CD4-positive, alpha-beta T cell treated with Interleukin-17A for 4 hours (primary cell): ENCODE measurements at places on chromosomes 6 and 20.

- DNase-seq, result no peak
Observed at GRCh38 chr6:17292600-17293133, 11.5 kb downstream of the RBM24 start.

GRCh38 chr6:57162028-57162427, 10.1 kb upstream of the BAG2 start:
- DNase-seq, result no peak

DNA sequence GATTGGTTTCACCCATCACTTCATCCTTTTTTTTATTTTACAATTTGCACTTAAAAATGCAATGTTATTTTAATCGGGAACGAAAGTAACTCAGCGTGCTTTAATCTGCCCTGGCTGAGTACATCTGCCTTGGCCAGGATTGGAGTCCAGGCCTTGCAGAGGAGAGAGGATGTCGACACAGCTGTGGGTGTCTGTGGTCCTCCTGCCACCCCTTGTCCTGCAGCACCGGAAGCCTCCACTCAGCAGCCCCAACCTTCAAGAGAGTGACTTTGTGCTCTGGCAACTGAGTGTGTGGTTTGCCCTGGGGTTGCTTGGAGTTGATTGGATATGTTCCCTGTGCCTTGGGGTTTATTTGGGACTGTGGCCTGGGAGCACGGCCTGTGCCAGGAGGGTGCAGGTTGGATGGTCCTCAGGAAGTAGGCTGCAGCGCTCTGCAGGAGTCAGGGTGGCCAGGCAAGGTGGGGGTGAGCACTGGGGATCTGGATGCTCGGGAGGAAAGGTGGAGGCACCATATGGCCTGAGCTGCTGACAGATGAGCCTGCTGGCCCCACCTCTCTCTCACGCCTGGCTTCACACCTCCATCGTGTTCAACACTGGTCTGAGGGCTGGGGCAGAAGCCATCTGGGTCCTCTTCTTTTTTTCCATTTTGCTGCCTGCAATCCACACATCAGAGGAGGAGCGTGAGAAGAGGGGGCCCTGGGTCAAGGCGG, 4.3 kb downstream of the MYT1 start:
- no peak for DNase-seq

DNA sequence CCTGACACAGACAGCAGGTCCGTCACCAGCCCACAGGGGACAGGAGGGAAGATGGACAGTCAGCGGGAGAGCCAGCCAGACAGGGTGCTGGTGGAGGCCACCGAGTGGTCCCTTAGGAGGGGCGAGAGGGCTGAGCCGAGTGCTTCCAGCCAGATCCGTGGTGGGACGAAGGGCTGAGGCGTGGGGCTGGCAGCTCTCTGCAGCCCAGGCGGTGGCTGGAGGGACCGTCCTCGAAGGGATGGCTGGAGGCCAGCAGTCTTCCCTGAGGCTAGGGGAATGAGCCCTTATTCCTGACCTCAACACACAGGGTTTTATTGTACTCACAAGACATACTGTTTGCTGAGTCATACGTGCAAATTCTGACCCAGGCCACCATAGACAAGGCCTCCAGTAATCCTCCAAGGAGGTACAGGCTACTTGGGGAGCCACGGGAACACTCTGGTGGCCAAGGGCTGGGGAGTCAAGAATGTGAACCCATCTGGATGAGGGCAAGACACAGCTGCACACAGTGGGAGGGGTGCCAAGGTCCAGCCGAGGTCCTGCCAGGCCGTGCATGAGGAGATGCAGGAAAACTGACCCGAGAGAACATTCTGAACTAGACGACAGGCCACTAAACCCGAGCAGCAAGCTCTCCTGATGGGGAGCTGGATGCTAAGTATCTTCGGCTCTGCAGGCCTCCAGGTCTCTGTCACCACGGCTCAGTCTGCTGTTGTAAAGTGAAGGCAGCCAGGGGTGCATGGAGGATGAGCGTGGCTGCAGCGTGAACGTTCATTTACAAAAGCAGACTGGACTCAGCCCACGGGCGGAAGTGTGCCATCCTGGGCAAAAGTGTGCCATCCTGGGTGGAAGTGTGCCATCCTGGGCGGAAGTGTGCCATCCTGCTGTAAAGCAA, 242.5 kb downstream of the TTLL2 start:
- DNase-seq, result no peak

DNA sequence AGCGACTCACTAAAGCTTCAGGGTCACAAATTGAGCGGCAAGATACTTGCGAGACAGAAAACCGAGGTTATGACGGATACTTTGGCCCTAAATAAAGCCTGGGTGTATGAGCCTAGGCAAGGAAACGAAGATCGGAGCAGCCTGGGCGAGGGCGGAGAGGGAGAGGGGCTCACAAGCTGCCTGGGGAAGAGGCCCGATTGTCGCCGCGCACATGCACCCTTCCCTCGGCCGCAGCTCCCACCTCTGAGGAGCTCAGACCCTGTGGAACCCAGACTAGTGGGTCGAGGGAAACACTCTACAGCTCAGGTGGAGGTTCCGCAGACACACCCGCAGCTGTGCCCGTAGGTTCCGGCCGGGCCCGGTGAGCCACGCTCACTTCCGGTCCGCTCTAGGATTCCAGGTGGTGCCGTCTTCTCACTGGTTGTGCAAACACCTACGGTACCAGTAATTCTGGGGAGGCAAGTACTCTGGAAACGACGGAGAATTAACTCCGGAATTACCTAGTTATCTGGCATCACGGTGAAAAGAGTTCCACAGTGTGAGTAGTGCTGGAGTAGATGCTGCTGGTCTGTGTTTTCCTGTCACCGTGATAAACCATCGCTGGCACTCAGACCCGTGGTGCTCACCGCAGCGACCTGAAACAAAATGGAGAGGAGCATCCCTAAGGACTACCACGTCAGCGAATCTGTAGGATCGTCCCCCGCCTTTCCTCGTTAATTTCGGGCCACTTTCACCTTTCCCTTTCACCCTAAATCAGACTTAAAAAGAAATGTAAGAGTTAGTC, 61.5 kb downstream of the GPX5 start:
- DNase-seq, result peak; percentile 73

GRCh38 chr6:17491416-17492142, 98.2 kb downstream of the CAP2 start:
- DNase-seq, result no peak

- no peak for DNase-seq
Observed at GRCh38 chr20:32647606-32648005, 26.1 kb downstream of the C20orf203 start.

GRCh38 chr6:148746363-148747144, at the start of gene UST:
Gene UST (plus strand): TSS chr6:148747030. CDS start chr6:148747431, 401 bp downstream.
- DNase-seq, result peak; percentile 70

- DNase-seq, result no peak
Observed at GRCh38 chr20:38144974-38145728, 19.9 kb downstream of the TGM2 start.

GRCh38 chr20:62635852-62636251, 6.5 kb upstream of the SLCO4A1 start:
- no peak for DNase-seq

GRCh38 chr6:16704401-16705045, 56.7 kb downstream of the ATXN1 start:
- peak; percentile 63 for DNase-seq

DNA sequence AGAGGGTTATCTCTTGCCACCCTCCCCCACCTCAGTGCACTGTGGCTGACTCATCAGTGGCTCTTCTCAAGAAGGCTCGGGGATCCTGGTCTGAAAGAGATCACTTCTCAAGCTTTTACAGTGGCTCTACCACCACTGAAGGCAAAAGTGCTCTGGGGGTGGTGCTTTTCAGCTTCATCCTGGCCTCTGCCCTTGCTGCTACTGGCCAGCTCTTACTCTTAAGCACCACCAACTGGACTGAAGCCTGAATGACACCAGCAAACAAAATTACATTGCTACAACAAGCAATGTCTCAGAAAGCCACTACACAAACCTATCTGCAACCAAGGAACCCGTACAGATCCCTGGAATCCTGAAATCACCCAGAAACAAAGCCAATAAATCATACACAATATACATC, 402.1 kb downstream of the EPHA7 start:
- no peak for DNase-seq

GRCh38 chr6:56992036-56992435, 37.1 kb downstream of the BEND6 start:
- DNase-seq, result no peak

GRCh38 chr6:87808005-87808757, 106.1 kb upstream of the AKIRIN2 start:
- DNase-seq, result no peak

- DNase-seq, result peak; percentile 37
Observed at GRCh38 chr20:32672982-32673851, 524 bp downstream of the C20orf203 start.

GRCh38 chr6:96864216-96865054, 27.2 kb upstream of the GPR63 start:
- DNase-seq, result no peak

DNA sequence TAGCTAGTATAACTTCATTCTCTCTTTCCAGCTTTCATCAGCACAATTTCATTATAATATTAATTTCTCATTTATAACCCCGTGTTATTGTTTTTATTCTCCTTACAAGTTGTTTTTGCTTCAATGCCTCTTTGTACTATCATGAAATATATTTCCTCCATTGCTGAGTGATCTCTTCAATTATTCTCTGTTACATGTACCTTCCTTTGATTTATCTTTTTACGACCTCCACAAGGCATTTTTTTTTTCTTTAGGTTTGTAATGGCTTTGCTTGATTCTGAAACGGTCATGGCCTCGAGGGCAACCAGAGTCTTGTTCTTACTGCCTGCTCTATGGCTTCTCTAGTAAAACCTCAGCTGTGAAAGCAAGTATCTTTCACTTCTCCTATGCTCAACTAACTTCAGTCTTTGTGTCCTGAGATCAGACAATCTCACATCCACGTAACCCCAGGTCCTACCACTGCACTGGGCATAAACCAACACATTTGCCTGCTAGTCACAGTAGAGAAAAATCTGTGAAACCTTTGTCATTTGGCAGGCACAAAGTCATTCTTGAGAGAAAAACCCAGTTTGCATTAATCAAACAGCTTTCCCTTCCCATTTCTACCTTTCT, 119.9 kb downstream of the UST start:
- DNase-seq, result no peak

- no peak for DNase-seq
Observed at GRCh38 chr6:15495375-15495901, 167.4 kb downstream of the DTNBP1 start.

DNA sequence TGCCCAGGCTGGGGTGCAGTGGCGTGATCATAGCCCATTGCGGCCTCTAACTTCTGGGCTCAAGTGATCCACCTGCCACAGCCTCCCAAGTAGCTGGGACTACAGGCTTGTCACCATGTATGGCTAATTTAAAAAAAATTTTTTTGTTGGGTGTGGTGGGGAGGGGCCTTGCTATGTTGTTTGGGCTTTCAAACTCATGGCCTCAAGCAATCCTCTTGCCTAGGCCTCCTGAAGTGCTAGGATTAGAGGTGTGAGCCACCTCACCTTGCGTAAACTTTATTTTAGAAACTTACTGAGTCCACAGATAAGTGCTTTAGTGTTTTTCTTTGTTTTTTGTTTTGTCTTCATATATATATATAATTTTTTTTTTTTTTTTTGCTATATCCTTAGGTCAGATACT, 9.1 kb downstream of the SMAP1 start:
- no peak for DNase-seq

GRCh38 chr6:166726201-166726600, 99.2 kb upstream of the RPS6KA2 start:
- no peak for DNase-seq

GRCh38 chr6:39897698-39898097, 36.6 kb downstream of the MOCS1 start:
- no peak for DNase-seq

- no peak for DNase-seq
Observed at GRCh38 chr6:33198853-33199436, 1.5 kb downstream of the RXRB start.

- DNase-seq, result no peak
Observed at GRCh38 chr20:40196846-40197436, 492.1 kb downstream of the MAFB start.

GRCh38 chr6:87922196-87922946, 125.3 kb upstream of the SPACA1 start:
- no peak for DNase-seq

DNA sequence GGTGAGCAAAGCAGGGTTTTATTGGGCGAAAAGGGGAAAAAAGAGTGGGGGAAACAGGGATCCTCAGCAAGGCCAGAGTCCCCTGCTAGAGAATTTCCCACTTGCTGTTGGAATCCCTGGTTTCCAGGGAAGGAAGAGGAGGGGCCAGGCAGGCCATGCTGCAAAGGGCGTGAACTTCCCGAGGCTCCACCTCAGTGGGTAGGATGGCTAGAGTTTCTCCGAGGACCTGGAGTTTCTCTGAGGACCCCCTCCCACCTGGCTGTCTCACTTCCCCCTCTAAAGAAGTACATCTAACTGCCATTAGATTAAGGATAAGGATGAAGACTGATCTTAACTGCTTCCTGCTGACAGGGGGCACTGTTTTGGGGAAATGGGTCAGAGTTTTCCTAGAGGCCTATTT, 1239.3 kb upstream of the GJE1 start:
- no peak for DNase-seq

- peak; percentile 76 for DNase-seq
Observed at GRCh38 chr20:63434599-63435378, 37.7 kb downstream of the KCNQ2 start.

DNA sequence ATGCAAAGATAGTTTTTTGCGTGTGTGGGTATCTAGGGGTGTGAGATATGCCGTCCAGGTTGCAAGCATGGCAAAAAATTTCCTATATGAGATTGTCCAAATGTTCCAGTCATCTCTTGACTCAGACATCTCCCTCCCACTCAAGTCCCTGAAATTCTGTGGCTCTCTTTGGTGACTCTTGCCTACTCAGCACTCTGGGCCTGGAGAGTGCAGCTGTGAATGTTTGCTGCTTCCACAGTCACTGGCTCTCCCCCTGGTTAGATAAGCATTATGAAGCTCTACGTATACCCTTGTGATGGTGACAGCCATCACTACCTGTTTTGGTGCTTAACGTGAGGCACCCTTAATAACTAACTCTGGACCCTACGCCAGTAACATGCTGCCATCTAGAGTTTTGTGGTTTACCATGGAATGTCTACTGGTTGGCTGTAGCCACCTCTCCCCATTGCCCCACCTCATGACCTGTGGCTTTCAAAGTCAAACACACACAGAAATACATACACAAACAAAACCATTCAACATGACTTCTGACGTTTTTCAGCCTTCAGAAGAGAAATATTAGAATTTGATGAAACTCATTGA, 621.9 kb upstream of the CITED2 start:
- DNase-seq, result no peak

- DNase-seq, result no peak
Observed at GRCh38 chr6:152984513-152984872, 1.7 kb upstream of the FBXO5 start.

GRCh38 chr20:25059866-25060465, 2.0 kb upstream of the ACSS1 start:
- DNase-seq, result no peak

DNA sequence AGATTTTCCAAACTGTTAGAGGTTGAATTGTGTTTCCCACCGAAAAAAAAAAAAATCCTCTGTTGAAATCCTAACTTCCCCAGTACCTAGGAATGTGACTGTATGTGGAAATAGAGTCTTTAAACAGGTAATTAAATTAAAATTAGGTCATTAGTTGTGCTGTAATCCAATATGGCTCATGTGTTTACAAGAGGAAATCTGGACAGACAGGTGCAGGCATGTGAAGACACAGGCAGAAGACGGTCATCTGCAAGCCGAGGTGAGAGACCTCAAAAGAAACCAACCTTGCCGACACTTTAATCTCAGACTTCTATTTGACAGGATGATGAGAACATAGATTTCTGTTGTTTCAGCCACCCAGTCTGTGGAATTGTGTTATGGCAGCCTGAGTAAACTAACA, 28.6 kb upstream of the EZR start:
- no peak for DNase-seq

GRCh38 chr6:148307405-148307804, 35.2 kb upstream of the SASH1 start:
- DNase-seq, result no peak
